ENCODE measurements at places on chromosomes 2 and 18.

GRCh38 chr2:78411303-78411702, 614.2 kb upstream of the REG3G start:
- no peak for DNase-seq

DNA sequence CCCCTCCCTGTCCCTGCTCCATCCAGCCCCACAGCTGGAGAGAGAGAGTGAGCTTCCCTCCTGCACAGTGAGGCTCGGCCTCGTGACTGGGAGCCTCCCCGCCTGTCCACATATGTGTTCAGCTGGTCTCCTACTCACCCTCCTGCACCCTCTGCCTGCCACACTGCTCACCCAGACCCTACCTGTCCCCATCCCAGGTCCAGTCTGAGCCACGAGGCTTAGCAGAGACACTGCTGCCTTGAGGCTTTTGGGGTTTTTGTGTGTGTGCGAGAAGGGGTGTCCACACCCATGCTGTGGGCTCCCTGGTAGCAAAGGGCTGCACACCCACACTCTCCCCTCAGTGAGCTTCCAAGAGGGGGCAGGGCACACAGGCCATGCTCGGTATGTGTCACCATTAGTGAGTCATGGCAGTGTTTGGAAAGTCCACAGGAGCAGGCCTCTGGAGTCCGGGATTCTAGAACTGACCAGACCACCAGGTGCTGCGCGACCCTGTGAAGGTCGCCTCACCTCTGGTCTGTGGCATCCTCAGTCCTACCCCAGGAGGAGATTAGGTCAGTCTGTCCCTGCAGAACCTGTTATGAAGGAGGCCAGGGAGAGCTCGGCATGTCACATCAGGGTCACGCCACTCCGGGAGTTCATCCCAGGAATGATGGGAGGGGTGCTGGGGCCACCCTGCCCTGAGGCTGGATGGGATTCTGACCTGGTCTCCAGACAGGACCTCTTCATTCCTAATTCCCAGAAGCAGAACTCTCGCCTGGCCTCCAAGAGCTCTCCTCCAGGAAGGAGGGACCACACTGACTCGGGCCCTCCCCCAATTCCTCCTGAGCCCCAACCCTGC, 39.9 kb upstream of the SMAD7 start:
- peak; percentile 69 for DNase-seq

GRCh38 chr2:27493948-27494283, 1.1 kb downstream of the FNDC4 start:
- no peak for DNase-seq

DNA sequence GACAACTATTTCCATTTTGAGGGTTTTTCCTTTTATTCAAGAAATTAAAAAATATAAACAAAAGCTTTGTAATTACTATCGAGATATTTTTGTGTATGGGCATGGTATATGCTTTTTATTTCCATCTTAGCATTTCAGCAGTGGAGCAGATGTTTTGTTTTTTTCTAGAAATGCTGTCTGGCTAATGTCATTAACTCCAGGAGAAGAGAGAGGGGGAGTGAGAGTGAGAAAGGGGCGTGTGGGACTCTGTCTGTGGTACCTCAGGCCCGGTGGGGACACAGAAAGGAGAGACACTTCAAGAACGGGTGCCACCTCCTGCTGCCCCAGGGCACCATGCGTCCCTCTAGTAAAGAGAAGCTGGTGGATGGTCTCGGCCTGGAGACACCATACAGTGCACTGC, 34.7 kb downstream of the MYT1L start:
- no peak for DNase-seq

DNA sequence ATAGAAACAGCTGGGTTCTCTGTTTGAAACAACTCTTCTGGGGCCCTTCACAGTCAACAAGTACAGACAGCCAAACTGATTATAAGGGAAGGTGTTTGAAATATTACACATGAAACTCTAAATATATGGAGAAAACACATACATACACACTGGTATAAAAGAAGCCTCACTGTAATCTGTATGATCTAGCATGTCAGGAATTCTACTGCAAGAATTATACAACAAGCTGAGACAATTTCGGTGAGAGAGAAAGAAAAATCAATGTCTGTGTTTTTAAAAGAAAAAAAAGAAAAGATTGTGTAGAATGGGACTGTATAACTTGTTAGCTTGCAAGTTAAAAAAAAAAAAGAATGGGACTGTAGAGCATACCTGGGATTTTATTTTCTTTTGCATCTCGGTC, 26.3 kb downstream of the IRS1 start:
- no peak for DNase-seq

DNA sequence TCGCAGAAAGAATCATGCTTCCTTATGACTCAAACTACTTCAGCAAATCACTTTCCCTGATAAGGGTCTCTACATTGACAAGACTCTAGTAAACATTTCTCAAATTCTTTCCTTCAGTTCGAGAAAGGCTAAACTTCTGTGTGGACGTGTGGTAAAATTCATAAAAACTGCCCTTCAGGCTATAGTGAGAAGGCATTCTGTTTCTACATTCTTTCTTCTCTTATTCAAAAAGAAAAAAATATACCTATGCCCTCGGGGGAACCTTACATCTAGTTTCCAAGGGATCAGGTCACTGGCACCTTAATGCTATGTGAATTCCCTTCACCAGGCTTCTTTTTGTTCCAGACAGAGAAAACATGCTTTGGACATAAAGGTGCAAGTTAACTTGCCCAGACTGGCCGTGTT, 4.9 kb downstream of the VIT start:
- DNase-seq, result no peak

DNA sequence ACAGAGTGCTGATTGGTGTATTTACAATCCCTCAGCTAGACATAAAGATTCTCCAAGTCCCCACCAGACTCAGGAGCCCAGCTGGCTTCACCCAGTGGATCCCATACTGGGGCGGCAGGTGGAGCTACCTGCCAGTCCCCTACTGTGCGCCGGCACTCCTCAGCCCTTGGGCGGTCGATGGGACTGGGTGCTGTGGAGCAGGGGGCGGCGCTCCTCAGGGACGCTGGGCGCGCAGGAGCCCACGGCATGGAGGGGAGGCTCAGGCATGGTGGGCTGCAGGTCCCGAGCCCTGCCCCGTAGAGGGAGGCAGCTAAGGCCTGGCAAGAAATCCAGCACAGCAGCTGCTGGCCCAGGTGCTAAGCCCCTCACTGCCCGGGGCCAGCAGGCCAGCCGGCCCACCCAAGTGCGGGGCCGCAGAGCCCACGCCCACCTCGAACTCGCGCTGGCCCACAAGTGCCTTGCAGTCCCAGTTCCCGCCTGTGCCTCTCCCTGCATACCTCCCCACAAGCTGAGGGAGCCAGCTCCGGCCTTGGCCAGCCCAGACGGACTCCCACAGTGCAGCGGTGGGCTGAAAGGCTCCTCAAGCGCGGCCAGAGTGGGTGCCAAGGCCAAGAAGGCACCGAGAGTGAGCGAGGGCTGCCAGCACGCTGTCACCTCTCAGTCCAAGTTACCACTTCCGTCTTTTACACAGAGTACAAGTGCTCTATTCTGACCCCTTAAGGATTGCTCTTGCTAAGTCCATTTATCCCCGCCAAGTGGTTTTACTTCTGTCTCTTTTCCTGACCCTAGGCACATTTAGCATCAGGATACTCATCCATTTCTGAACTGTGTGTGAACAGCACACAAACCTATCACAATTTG, 1.7 kb upstream of the RPE start:
- no peak for DNase-seq

- no peak for DNase-seq
Observed at GRCh38 chr18:68962623-68963022, 164.7 kb downstream of the CCDC102B start.

DNA sequence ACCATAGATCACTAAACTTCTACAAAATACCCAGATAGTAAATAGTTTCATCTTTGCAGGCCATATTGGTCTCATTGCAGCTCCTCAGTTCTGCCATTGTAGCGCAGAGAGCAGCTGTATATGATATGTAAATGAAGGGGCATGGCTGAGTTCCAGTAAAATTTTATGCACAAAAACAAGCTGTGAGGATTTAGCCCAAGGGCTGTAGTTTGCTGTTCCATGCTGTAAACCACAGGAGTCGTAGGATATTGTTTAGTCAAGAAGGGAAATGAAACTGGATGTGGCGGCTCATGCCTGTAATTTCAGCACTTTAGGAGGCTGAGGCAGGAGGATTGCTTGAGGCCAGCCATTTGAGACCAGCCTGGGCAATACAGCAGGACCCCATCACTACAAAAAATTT, 83.0 kb downstream of the MGAT5 start:
- no peak for DNase-seq

GRCh38 chr2:107384422-107384821, 442.3 kb upstream of the RGPD4 start:
- DNase-seq, result no peak

DNA sequence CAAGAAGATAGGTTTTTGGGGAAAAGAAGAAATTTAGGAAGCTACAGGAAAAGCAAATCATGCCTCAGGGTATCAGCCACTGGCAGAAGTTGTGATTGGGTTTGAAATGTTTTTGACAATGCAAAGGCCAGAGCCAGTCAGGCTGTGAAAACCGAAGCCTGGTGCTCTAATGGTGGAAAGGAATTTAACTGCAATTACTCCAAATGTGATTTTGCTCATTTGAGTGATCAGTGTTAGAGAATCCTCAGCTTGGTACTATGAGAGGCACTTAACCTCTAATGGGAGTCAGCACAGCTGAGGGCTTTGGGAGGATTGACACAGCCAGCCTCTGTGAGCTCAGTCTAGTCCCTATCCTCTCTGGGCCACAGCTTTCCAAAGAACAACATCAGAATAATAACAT, 176.5 kb downstream of the LRRTM1 start:
- DNase-seq, result no peak

DNA sequence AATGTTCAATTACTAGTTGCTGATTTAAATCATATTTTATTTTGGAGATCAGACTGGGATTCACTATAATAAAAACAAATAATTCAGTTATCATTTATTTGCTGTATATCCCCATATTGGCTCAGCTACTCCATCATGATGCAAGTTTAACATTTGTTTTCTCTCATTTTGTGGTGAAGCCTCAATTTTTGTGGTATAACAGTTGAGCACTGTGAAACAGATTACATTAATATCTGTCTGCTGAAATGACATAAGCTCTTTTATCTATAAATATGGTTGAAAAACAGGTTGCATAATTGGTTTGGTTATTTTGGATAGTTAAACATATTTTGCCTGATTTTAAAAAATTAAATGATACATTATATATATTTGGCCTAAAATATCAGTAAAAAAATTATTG, 67.7 kb downstream of the DPP4 start:
- peak; percentile 40 for DNase-seq

DNA sequence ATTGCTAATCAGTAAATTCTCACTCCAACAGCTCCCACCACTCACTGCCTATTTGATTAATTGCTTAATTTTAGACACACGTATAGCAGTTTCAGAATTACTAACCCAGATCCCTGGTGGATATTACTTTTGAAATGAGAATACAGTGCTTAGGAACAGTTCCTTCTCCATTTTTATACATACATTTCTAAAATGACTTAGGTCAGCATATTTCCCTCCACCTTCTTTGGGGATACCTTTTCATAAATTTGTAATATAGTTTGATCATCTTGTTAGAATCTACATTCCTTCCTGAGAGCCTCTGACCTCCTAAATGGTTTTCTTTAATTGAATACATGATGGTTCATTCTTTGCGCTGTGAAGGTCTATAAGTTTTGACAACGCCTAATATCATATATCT, 279.8 kb upstream of the NETO1 start:
- no peak for DNase-seq

DNA sequence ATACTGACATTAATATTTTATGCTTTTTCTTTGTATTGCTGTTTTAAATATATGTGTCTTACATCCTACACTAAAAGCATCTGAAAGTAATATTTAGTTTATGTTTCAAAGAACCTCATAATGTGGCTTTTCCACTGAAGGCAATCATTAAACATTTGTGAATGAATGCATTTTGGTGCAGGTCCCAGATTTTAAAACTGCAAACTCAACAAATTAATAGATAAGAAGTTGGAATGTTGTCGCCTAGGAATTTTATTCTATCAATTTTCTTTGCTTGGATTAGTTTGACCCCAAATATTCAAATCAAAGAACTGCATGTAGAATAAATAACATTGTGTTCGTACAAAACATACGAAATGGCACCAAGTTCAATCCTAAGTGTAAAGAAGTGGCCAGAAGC, 44.7 kb downstream of the ATF2 start:
- no peak for DNase-seq

GRCh38 chr2:3536682-3537632, 17.6 kb upstream of the ADI1 start:
- DNase-seq, result peak; percentile 54

GRCh38 chr2:191512216-191512835, 165.6 kb upstream of the NABP1 start:
- DNase-seq, result no peak

- peak; percentile 70 for DNase-seq
Observed at GRCh38 chr18:60466677-60467076, 94.1 kb upstream of the MC4R start.

GRCh38 chr2:129400826-129401225, 578.6 kb upstream of the RAB6C start:
- DNase-seq, result no peak

DNA sequence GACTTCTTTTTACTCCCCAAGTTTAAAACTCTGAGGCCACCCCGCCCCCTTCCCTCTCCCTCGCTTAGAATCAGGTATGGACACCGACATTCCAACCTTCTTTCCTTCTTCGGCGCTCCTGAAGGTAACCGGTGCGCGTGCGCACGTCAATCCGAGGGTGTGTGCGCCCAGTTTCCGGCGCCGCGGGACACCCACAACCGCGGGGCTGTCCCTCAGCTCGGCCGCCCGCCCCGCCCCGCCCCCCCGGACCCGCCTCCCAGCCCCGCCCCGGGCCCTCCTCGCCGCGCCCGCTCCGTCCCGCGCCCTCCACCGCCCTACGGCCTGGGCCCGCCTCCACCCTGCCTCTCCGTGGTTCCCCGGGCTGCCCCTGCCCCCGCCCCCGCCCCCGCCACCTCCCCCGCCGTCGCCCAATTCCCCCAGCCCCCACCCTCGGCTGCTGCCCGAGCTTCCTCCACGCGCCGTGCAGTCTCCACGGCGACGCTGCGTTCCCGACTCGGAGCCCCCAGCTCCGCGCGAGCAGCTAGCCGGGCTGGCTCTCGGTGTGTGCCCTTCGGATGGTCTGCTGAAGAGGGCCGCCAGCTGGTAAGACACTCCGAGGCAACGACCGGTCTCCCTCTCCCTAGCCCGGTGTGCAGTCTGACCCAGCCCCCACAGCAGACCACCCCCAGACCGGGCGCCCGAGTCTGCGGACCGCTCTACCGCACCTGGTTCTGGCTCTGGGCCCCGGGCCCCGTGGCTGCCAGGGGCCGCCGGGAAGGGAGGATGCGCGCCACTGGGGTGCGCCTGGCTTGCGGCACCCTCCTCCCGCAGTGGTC, 635 bp downstream of the ERICH2 start:
- DNase-seq, result peak; percentile 69

DNA sequence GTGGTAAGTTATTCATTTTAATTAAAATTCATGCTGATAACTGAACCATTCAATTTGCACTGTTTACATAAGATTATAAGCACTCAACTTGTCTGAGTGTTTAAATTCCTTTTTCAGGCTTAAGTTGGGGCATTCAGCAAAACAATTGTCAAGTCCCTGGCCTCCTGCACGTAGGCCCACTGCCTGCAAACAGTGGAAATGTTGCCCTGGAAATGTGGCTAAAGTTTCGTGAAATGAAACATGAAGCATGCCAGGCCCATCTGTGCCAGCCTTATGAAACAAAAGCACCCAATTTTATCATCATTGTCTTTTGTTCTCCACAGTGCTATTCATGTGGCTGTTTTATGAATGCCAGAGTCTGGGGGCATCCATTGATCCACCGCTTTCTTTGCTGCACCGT, 163.7 kb downstream of the PTGR3 start:
- no peak for DNase-seq

Data from fibroblast of upper back skin (primary cell).